ENCODE measurements at places on chromosomes 1 and 21.

DNA sequence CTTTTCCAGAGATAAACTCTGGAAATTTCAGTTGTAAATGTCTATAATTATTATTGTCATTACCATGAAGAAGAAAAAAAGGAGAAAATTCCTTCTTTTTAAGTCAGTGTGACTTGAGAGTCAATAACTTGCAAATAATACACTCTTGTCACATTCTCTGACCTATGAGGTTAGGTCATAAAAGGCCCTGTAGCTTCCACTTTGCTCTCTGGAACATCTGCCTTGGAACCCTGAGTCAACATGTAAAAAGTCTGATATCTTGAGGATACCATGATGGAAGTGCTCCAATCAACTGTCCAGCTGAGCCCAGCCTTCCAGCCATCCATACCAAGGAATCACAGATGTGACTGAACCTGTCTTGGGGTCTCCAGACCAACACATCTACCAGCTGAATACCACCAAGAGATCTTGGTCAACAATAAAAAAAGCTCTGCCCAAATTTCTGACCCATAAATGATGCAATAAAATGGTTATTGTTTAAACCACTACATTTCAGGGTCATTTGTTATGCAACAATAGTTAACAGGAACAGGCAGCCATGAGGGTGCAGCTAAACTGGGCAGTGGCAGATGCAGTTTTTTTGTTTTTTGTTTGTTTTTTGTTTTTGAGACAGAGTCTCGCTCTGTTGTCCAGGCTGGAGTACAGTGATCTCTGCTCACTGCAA is 10.3 kb downstream of the DMRTA2 start:
- DNase-seq, result no peak

GRCh38 chr1:216653001-216653400 is 70.2 kb downstream of the ESRRG start:
- DNase-seq, result no peak

DNA sequence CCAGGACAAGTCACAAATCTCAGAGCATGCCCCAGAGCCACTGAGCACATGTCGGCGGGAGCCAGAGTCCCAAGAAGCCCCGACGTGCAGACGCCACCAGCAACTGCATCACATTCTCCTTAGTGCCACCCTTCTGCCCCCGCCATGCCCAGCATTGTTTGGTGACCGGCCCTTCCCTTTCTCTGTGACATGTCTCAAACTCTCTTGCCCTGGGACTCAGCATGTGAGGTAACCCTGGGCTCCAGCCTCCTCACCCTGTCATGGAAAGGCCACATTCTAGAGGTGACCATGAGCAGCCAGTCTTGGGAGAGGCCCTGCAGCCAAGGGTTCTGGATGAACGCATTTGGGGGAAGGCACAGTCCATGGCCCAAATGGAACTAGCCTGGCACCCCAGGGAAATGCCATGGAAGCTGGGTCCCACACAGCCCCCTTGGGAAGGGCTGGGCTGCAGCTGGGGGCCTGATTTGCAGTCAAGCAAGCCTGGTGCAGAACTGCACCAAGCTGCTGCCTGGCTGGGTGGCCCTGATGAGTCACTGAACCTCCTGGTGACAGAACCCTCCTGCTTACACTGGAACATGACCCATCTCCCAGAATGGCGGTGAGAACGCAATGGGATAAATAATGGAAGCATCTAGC is 94.4 kb downstream of the ITPKB start:
- DNase-seq, result no peak

DNA sequence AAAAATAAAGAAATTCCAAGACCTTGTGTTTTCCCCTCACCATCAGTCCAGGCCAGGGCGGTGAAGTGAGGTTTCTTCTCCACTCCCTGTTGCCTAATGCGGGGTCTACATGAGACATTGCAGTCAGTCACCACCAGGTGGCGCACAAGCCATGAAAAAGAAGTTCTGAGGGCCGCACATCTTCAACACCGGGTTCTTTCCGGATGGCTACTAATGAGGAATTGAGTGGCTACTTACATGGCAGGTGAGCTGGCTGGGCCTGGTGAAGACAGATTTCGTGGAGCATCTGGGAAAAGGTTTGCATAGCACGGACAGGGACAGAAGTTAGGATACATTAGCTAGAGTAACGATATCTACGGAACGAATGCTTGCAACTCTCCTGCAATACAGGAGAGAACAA is 15.8 kb upstream of the S100A11 start:
- peak; percentile 53 for DNase-seq

DNA sequence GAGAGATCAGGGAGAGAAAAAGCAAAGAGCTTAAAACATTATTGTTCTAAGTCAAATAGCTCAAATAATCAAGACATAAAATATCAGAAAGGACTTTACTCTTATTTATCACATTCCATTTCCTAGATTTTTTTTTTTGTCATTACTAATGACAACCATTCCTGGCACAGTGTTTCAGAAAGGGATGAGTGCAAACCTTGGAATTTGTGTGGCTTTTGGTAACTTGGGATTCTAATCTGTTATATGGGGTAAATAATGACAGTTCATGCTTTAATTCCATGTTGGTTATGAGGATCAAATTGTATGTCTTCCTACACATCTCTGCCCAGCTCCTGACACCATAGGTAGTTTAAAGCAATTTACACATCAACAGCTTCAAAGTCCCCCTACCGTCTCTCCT is 358.4 kb upstream of the ADGRL4 start:
- DNase-seq, result no peak

DNA sequence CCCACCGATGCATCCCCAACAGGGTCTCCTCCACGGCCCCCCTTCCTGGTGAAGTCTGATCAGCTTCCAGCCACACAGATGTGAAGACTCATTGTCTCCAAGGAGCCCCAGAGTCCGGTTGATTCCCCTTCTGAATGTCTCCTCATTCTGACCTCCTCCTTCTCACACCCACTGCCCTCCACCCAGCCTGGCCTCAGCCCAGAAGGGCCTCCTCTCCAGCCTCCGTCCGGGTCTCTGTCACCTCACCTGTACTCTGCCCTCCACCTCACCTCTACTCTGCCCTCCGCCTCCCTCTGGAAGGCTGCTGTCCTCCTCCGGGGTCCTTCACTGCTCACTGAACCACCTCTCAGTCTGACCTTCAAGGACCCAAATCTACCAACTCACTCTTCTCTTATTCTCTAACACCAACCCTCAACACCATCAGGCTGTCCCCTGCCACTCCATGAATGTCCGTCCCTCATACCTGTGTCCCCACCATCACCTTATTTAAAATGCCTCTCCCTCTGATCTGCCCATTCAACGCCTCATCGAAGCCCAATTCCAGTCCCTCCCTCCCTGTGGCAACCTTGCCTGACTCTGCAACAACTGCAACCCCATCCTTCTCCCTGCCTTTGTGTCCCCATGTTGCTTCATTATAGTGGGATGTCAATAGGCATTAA is 201.2 kb downstream of the TOMM20 start:
- no peak for DNase-seq

GRCh38 chr1:244801246-244801645 is 34.2 kb upstream of the COX20 start:
- no peak for DNase-seq
